ENCODE measurements at places on chromosomes 2 and 18.

- no peak for DNase-seq
These were observed 98.2 kb upstream of the TMEM178A start for GRCh38 chr2:39567507-39567906.

GRCh38 chr2:33441235-33441810 lies 35.1 kb upstream of the RASGRP3 start:
- DNase-seq = no peak

- DNase-seq = no peak
These were observed 219.4 kb upstream of the SPOPL start for GRCh38 chr2:138282014-138282672.

DNA sequence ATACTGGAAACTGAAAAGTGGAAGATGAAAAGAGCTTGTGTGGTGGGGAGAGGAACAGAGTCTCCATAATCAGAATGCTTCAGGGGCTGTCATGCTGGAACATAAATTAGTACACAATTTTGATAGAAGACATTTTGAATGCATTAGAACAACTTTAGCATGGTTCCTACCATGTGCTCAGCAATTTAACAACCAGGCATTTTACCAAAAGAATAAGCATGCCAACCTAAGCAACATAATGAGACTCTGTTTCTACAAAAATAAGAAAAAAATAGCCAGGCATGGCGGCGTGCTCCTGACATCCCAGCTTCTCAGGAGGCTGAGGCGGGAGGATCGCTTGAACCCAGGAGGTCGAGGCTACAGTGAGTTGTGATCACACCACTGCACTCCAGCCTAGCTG lies 40.5 kb upstream of the TMEM18 start:
- no peak for DNase-seq

DNA sequence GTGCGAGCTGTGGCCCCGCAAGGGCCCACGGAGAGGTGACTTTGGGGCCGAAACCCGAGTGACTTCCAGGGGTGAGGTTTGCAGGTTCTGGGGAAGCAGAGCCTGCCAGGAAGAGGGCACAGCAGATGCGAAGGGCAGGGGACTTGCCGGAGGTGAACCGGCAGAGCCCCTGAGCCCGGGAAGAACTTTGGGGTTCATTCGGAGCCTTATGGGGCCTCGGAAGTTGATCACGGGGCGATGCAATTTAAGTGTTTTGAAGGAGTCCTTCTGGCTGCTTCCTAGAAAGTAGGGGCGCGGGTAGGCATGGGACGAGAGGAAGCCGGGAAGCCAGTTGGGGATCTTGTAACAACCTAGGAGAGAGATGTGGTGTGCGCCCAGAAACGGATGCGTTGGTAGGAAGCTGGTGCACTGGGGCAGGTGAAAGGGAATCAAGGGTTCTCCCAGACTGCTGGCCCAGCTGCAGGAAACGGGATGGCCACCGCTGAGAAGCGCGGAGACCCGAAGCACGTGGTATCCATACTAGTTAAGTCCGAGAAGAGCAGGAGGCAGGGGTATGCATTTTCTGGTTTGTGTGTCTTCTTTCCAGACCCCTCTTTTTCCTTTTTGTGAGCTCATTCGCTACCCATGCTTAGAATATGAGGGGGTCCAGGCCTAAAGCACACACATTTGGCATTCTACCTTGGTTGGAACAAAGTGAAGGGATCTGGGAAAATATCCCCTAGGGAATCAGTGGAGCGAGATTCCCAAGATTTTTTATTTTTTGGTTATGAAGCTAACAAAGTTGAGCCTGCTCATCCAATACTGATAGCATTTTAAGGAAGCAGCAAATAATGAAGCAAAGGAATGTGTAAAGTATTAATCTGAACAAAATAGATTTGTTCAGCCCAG lies 758 bp downstream of the SCLY start:
- peak; percentile 30 for DNase-seq

DNA sequence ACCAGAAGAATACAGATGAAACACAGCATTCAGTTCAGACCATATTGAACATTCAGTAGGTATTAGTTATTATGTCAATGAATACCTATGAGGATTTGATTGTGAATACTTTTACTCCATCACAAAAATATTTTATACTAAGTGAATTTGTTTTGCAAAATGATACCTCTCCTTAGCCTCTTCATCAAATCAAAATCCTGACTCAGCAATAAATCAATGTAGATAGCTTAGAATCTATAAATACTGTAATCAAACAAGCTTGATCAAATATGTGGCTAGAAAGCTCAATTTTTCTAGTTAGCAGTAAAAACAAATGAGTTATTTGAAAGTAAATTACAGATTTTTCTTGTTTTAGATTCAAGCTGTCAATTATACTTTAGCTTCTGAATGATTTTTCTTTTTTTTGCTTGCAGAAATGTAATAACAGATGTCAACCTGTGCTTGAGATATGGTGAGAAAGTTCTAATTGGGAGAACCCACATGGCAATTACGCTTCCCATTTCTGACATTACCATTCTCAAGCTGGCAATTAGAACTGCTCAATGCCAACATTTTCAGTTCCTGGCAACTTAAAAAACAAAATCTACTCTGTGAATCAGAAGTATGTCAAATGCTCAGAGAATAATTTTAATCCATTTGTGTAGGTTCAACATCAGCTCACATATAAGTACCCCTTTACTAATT lies 109.6 kb downstream of the PRELID3A start:
- no peak for DNase-seq

- no peak for DNase-seq
These were observed 128.1 kb upstream of the LHCGR start for GRCh38 chr2:48883661-48884060.

DNA sequence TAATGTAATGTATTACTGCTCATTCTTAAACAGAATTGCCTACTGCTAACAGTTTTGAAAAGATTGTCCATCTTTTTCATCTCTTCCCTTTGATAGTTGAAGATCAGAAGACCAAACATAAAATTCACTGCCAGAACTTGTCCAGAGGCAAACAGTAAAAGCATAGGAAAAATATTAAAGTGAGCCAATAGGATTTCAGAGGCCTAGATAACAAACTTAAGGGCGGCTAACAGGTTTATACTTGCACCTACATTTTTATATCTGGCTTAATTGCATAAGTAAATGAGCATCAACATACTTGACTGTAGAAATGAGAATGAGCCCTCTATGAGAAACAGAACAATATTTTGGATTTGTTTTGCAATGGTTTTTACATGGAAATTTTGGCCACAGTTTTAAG lies 30.3 kb downstream of the ZC3H15 start:
- no peak for DNase-seq

- no peak for DNase-seq
These were observed 175.7 kb downstream of the ETAA1 start for GRCh38 chr2:67572721-67573435.

DNA sequence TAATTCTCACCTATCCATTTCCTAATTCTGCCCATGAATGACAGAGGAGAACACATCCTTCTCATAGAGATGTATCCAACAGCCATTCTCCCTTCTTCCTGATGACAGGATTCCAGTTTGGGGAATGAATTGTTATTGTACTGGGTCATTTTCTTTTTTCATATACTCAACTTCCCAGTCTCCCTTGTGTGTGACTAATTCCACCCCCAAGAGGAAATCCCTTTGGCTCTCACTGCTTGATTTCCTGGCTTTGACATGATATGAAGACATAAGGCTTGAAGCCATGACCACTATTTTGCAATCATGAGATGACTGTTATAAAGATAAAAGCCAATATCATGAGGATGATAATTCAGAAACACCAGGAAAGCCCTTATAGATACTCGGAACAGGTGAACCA lies 384.7 kb upstream of the ACVR2A start:
- DNase-seq = no peak

GRCh38 chr2:38666556-38666910 lies 619 bp downstream of the GALM start:
- no peak for DNase-seq

DNA sequence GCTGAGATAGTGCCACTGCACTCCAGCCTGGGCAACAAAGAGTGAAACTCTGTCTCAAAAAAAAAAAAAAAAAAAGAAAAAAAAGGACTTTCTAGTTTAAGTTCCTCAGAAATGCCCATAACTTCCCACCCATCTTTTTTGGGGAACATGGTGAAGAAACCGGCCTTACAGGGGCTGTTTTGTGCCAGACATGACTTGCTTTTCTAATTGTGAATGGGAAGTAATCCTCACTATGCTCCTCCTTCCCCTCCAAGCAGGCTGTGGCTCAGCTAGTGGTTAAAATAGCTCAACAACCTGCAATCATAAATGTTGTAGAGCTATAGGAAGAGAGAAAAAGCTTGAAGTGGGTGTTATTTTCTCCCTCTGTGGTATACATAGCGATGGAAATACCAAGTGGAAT lies 34.1 kb upstream of the OLA1 start:
- no peak for DNase-seq

DNA sequence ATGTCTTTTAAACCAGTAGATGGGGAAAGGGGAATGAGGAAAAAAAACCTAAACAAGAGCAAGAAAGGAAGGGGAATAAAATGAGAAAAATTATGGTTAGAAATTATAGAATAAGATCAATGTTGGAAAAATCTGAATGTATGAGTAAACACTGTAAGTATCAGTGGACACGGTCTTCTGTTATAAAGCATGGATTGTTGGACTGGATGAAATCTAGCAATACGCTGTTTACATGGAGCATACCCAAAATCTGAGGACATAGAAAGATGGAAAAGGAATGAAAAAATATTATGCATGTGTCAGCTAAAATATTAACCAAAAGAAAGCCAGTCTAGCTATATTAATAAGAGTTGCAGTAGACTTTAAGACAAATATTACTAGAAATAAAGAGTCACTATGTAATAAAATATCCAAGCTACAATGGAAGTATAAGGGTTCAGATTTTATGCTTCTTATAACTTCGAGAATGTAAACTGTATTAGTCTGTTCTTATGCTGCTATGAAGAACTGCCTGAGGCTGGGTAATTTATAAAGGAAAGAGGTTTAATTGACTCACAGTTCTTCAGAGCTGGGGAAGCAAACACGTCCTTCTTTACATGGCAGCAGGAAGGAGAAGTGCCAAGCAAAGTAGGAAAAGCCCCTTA lies 32.4 kb downstream of the DDX1 start:
- no peak for DNase-seq

DNA sequence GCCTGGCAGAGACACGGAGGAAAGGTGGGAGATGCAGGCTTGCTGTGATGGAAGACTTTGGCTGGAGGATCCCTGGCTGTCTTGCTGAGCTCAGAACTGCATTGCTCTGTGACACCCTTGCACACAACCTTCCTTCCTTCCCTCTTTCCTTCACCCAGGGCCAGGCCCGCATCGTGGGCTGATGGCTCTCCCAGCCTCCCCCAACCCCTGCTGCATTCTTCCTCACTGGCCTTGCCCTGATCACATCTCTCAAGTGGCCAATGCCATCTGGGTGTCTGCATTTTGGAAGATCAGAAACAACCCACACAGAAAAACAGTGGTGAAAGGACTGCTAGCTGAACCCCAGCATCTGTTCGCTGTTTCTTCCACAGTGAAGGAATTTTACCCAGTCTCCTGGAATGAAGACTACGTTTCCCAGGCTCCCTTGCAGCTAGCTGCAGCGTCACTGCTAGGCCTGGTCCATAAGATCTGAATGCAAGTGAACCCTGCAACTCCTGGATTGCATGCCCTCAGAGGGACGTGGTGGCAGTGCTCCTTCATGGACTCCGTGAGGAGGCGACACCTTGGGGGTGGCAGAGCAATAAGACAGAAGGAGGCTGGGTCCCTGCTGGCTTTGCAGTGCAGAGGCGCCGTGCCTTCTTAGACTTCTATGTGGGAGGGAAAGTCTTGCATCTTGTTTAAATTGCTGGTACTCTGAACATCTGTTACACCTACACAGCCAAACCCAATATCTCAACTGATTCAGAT lies 78.9 kb upstream of the YWHAQ start:
- no peak for DNase-seq

DNA sequence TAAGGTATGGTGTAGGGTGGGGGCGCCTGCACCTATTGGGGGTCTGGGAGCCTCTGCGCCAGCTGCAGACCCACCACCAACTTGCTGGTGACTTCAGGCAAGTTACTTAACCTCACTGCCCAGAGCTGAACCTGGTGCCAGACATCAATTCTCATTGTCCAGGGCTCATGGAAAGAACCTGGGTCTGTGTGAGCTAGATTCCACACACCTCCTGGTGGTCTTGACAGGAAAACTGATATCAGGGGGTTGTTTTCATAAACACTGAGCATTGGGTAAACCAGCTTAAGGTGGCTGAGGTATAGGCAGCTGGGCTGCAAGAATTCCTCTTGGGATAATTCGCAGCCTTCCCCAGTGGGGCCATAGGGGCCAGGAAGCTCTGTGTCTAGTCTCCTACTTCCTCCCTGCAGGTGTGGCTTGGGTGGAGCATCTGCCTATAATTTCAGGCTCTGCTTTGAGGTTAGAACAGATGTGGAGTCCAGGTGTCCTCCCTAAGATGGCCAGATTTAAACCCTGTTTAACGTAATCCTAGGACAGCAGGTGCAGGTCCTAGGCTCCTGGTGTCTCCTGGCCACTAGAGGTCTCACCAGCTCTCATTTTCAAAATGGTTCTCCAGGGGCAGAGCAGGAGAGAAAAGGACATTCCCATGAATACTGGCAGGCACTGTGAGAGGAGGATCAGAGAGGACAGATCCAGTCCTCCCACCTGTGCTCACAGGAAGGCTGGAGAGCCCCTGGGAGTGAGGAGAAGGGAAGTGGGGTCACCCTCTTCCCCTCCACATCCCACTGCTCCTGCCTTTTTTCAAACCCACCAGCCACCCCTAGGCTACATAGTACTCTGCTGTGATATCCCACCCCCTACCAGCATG lies 100.4 kb upstream of the SMAD2 start:
- DNase-seq = no peak

DNA sequence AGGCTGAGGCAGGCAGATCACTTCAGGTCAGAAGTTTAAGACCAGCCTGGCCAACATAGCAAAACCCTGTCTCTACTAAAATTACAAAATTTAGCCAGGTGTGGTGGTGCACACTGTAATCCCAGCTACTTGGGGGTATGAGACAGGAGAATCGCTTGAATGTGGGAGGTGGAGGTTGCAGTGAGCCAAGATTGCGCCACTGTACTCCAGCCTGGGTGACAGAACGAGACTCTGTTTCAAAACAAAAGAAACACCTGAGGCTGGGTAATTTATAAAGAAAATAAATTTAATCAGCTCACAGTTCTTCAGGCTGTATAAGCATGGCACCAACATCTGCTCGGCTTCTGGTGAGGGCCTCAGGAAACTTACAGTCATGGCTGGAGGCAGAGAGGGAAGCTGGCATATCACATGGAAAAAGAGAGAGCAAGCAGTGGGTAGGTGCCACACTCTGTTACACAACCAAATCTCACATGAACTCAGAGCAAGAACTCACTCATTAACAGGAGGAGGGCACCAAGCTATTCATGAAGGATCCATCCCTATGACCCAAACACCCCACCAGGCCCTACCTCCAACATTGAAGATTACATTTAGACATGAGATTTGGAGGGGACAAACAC lies 244.1 kb upstream of the RBBP8 start:
- no peak for DNase-seq

GRCh38 chr2:20182241-20182931 lies 42.5 kb downstream of the SDC1 start:
- DNase-seq = no peak

GRCh38 chr2:197244349-197244748 lies 66.2 kb downstream of the ANKRD44 start:
- DNase-seq = no peak

GRCh38 chr2:19835781-19836281 lies 66.0 kb downstream of the TTC32 start:
- DNase-seq = no peak

All from stimulated activated CD4-positive, alpha-beta T cell treated with anti-CD3 and anti-CD28 coated beads, Interleukin-12 subunit alpha, Interleukin-12 subunit beta, amount 100 ng/mL, for 24 hours (primary cell).